ENCODE measurements at places on chromosomes 1 and 21.

DNA sequence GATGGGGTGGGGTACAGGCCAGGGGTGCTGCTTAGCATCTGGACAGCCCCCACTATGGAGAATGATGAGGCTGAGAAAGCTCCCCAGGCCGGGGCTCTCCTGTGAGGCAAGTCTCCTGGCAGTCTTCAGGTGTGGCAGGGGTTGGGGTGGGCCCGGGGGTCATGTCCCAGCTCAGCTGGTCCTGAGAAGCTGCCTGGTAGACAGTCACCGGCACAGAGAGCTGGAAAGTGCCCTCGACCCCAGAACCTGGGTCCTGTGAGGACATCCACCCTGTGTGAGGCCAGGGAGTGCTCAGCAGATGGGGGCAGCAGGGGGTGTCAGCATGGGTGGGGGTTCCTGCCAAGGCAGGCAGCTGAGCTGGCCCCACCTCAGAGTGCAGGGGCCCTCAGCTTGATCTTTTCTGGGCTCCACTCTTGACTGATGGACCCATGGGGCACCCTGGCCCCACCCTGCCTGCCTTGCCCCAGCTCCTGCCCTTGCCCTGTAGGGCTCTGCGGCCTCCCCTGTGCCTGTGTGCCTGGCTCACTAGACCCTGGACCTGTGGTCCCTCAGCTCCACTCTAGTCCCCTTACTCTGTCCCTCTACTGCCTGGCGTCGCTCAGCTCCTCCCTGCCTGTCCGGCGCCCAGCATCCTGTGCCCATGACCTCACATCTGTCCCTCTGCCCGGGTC lies 5.8 kb downstream of the IBA57 start:
- no peak for DNase-seq

- DNase-seq: peak; percentile 73
These were observed 274.5 kb downstream of the CTH start for GRCh38 chr1:70685300-70686286.

DNA sequence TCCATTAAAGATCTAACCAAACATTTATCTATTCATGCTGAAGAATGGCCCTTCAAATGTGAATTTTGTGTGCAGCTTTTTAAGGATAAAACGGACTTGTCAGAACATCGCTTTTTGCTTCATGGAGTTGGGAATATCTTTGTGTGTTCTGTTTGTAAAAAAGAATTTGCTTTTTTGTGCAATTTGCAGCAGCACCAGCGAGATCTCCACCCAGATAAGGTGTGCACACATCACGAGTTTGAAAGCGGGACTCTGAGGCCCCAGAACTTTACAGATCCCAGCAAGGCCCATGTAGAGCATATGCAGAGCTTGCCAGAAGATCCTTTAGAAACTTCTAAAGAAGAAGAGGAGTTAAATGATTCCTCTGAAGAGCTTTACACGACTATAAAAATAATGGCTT lies 81.2 kb downstream of the PRDM2 start:
- DNase-seq: no peak

- DNase-seq: no peak
These were observed 122.0 kb upstream of the GREM2 start for GRCh38 chr1:240734001-240734400.

DNA sequence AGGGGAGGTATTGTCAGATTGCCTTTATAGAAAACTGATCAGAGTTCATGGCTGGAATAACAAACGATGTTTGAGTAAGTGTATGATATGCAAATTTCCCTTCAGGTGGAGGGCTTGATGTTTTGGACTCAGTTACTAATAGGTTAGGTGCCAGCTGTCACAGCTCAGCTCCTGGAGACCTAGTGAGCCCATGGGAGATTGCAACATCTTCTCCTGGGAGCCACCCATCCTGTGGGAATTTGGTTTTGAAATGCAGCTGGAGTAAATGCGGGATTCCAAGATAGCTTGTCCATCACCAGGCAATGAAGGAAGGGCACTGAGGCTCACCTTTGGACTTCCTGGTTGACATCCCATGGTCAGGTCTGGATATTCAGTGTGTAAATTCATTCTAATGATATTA lies 211.4 kb upstream of the NRIP1 start:
- no peak for DNase-seq

All from NCI-H1105 treated with DMSO at 0.1 percent for 48 hours (cell line).